Caco-2 (cell line): ENCODE measurements at places on chromosomes 5 and 9. TPM values are rescaled to one million over a fixed set of nuclear protein-coding genes. Genes with fewer than 3 reads are reported as not detected.

Gene TOR2A
- total RNA-seq, result 12.9 and 14.2 TPM in 2 replicates

Gene CCDC192
- not detected in 2 replicates for total RNA-seq

Gene DMRT3
- not detected in 2 replicates for total RNA-seq

Gene GADD45G
- total RNA-seq, result 3.7 and 5.4 TPM in 2 replicates

Gene FBXW2
- 72.7 and 74.3 TPM in 2 replicates for total RNA-seq

Gene IFNB1
- total RNA-seq, result not detected in 2 replicates

Gene MAML1
- 39.3 and 41.3 TPM in 2 replicates for total RNA-seq

Gene SERINC5
- total RNA-seq, result 225 and 226 TPM in 2 replicates

Gene TMEM8B
- total RNA-seq, result 4.8 and 4.9 TPM in 2 replicates

Gene CCNI2
- 0.18 TPM in 1 of 2 replicates, not detected in the other for total RNA-seq

Gene SLC6A18
- total RNA-seq, result not detected in 2 replicates

Gene DNAJB5
- 3.1 and 3.4 TPM in 2 replicates for total RNA-seq

Gene PCDH1
- total RNA-seq, result 1.5 and 1.8 TPM in 2 replicates

Gene CEP72
- 36.6 and 38.7 TPM in 2 replicates for total RNA-seq

Gene NOTCH1
- 5.5 and 6.3 TPM in 2 replicates for total RNA-seq

Gene INSL4
- not detected in 2 replicates for total RNA-seq

Gene IL7R
- not detected in 2 replicates for total RNA-seq

Gene CCDC107
- 11.8 and 12.1 TPM in 2 replicates for total RNA-seq

Gene TAF11L10
- not detected in 2 replicates for total RNA-seq

Gene SAPCD2
- total RNA-seq, result 53.3 and 57.5 TPM in 2 replicates

Gene GABRA1
- not detected in 2 replicates for total RNA-seq

Gene PTGES2
- total RNA-seq, result 114 and 123 TPM in 2 replicates

Gene PIP5K1B
- 10.3 and 12.9 TPM in 2 replicates for total RNA-seq

Gene IFNK
- not detected in 2 replicates for total RNA-seq

Gene OGN
- not detected in 2 replicates for total RNA-seq

Gene BASP1
- 73.5 and 78.1 TPM in 2 replicates for total RNA-seq

Gene GOLM1
- 53.6 and 60.0 TPM in 2 replicates for total RNA-seq

Gene TLE1
- 17.9 and 18.3 TPM in 2 replicates for total RNA-seq

Gene IL3
- total RNA-seq, result not detected in 2 replicates

Gene NNT
- total RNA-seq, result 42.5 and 44.8 TPM in 2 replicates

Gene QRFP
- not detected in 2 replicates for total RNA-seq

Gene MELK
- 57.8 and 59.6 TPM in 2 replicates for total RNA-seq

Gene ESM1
- not detected in 2 replicates for total RNA-seq

Gene STC2
- total RNA-seq, result 190 and 224 TPM in 2 replicates

Gene TAS2R1
- total RNA-seq, result 0.56 and 0.82 TPM in 2 replicates

Gene ANKRD31
- 0.66 and 0.79 TPM in 2 replicates for total RNA-seq
